Stimulated activated CD8-positive, alpha-beta memory T cell treated with anti-CD3 and anti-CD28 coated beads, Interleukin-7, amount 100 ng/mL, for 1 hour (primary cell): ENCODE measurements at places on chromosomes 6 and 20.

- DNase-seq = no peak
Measured at GRCh38 chr20:7980332-7981046, 39.1 kb downstream of the TMX4 start.

DNA sequence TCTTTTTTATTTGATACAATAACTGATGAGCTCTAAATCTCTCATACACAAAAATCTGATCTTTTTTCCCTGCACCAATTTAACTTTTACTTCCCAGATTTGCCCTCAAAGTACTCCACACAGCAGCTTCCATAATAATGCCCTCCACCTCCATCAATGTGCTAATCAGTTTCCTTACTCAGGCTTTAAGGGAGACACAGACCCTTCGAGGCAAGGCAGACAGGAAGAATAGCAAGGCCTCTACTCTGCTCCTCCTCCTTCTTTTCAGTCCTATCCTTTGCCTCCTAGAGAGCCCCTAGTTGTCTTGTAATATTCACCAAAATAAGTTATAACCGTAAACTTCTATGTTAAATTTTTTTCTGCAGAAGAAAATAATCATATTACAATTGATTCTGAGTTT, 444.9 kb upstream of the RNF217 start:
- no peak for DNase-seq

DNA sequence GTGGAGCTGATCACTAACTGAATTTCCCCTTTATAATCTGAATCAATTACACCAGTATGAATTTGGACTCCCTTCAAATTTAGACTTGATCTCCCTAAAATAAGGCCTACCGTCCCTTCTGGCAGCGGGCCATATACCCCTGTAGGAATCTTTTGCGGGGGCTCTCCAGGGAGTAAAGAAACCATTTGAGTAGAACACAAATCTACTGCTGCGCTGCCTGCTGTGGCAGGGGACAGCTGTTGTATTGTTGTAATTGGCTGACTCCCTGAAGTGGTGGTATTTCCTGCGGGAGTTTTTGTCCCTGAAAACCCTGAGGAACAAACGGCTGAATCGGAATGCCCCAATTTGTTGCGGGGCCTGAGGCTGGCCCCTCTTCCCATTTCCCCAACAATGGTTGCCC, 16.0 kb upstream of the PTCRA start:
- DNase-seq = no peak

DNA sequence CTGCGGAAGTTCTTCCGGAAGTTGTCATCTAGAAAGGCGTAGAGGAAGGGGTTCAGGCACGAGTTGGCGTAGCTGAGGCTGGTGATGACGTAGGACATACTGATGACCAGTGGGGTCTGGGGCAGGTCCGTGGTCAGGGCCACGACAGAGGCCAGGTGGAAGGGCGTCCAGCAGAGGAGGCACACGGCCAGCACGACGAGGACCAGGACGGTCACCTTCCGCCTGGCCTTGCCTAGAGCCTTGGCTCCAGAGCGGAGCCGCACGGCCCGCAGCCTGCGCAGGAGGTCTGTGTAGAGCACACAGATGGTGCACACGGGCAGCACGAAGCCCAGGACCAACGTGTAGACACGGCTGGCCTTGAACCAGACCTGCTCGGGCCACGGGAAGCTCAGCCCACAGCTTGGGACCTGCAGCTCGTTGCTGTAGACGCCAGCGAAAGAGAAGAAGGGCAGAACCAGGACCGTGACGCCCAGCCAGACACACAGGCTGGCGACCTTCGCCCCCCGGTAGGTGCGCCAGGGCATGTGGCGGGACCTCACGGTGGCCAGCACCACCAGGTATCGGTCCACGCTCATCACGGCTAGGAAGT, 1.4 kb downstream of the NPBWR2 start:
- DNase-seq = no peak

DNA sequence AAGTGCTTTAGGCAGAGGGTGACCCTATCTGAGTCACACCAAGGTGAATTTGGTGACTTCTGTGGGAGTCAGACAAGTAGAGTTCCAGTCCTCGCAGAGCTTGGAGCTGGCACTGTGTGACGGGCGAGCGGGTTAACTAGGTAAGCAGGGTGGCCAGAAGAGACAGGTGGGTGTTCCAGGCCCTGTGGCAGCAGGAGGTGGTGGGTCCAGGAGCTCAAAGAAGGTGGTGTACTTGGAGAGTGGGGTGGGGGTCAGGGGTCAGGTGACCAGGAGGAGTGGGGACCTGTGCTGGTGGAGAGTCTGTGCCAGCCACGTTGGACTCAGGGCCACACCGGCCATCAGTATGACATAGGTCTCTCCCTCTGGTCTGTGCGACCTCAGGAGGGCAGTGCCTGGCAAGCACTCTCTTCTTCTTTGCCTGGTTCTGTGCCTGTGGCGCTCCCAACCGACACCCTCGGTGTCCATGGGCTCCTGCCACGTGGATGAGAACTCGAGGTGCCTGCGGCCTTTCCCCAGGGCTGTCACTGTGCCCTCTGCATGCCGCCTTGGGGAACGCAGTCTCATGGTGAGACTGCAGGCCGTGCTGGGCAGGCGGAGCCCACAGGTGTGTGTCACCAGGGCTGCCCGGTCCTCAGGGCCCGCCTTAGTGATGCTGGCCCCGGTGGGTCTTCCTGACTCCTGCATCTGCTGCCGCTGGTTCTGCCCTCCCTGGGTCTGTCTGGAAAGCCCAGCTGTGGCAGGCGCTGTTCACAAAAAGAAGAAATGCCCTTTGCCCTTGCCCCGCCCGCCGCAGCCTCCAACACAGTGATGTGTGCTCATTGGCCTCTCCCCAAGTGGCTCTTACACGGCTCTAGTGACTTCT, 1.6 kb downstream of the MRGBP start:
- no peak for DNase-seq

DNA sequence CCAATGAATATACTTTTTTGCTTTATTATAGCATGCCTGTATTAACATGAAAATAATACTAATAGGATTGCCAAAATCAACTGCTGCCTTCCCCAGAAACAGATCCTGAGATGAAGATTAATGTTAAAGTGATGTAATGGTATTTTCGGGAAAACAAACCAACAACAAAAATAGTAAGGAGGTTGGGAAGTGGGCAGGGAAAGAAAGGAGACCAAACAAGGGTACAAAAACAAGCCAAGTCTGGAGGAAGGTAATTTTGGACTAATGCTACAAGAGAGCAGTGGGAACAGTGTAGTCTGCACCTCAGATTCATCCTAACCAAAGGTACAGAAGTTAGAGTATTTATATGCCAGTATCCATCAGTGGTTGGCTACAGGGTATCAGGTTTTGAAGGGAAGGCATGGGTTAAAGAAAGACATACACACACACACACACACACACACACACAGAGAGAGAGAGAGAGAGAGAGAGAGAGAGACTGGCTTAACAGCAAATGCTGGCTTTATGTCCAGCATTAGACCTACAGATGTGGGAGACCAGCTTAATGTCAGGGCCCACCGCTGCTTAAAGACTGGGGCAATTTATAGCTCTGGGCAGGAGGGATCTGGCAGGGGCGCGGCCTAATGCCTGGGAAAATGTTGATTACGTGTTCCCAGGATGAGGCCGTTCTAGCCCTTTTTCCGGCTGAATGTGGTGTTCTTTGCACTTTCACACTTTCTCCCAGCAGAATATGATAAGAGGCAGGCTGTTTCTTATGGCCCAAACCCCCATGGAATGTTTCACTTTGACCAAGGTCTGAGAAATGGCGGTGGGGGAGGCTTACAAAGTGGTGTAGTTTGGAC, 3.8 kb upstream of the SLC17A1 start:
- no peak for DNase-seq

- DNase-seq = no peak
Measured at GRCh38 chr20:2476742-2477615, 6.4 kb upstream of the SNRPB start.

GRCh38 chr20:23094213-23094896, 8.2 kb upstream of the CD93 start:
- DNase-seq = no peak

- DNase-seq = no peak
Measured at GRCh38 chr6:126628125-126628524, 288.2 kb downstream of the CENPW start.

DNA sequence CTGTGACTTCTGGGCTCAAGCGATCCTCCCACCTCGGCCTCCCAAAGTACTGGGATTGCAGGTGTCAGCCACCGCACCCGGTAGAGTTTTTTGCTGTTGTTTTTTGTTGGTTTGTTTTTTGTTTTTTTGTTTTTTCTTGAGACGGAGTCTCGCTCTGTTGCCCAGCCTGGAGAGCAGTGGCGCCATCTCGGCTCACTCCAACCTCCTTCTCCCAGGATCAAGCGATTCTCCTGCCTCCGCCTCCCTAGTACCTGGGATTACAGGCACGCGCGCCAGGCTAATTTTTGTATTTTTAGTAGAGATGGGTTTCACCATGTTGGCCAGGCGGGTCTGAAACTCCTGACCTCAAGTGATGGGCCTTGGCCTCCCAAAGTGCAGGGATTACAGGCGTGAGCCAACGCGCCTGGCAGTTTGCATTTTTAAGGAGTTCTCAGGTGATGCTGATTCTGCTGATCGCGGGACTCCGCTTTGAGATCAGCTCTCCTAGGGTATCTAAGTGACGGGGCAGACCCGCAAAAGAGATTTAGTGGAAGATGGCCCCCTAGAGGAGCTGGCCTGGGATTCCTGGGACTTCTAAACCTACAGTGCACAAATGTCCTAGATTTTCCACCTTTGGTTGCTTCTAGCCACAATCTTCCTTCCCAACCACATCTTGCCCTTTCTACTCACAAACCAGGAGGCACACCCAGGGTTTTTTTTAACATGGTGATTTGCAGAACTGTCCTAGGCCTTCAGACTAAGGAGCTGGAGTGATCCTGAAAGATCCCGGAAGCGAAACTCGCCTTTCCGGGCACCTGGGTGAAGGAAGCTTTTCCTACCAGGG, 45.2 kb downstream of the DPPA5 start:
- DNase-seq = no peak

DNA sequence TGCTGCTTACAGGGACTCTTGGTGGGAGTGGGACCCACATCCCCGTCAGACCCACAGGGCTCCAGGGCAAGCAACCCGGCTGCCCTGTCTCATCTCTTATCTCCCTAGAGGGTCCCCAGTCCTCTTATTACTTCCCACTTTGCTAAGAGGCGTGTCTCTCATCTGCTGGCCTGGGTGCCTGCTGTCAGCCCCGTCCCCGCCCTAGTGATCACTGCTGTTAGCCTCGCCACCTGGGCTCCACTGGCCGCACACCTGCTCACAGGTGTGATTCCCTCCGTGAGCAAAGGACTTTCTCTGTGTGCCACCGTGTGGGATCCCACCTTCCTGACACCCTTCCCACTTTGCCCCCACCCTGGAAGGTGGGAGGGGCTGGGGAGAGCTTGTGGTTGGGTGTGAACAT, 57.6 kb downstream of the TCP11 start:
- DNase-seq = no peak

DNA sequence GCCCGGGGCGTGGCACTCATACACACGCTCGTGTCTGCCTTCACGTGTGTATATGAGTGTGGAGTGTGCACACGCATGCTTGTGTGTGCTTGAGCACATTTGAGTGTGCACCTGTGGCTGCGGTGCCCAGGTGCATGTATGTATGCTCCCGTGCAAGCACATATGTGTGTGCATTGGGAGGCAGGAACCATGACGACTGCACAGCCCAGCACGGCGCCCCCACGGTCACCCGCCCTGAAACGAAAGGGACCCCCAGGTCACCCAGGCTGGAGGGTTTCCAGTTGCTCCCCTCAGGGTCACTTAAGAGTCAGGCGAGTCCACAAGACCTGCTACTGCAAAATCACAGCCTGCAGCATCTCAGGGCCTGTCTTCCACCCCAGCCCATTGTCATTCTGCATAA, 94.7 kb downstream of the YTHDF1 start:
- no peak for DNase-seq

DNA sequence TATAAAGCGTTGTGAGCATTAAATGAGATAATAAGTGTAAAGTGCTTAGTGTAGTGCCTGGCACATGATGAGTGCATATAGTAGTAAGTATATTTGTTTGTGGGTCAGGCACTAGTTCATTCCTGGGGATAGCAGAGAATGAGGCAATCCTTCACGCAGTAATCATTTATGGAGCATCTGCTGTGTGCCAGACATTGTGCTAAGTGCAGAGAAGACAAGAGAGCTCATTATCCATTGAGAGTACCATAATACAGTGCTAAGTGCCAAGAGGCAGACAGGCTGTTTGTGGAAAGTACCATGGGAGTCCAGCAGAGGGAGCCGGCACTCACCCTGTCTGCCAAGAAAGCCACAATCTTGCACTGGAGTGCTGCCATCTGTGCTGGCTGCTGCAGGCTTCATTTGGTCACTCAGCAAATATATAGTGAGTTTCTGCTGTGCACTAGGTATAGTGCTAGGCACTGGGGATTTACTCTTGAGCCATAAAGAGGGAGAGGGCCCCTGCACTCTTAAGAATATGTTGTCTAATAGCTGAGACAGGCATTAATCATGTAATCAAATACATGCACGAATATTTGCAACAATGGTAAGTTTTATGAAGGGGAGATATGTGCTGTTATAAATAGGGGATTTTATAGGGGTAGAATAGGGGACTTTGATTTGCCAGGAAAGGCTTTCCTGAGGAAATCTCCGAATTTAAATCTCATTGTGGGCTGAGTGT, 12.9 kb upstream of the MROH8 start:
- DNase-seq = peak; percentile 33

DNA sequence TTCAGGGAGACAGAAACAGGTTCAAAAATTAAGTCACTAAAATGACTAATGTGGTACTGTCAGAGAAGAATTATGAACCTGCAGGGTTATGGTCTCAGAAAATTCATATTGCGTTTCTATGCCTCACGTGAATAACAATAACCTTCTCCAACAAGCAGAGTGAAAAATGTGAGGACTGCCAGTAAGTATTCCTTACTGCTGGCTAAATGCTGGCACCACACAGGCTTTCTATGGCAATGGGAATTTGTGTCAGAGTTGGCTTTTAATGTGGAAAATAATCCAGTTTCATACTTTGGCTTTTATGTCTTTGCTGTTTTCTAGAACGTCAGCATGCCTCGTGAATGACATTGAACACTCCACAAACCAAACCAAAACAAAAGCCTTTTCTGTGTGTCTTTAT, 656.0 kb downstream of the KIF16B start:
- no peak for DNase-seq

GRCh38 chr20:63554361-63555278, 661 bp downstream of the FNDC11 start:
- no peak for DNase-seq

DNA sequence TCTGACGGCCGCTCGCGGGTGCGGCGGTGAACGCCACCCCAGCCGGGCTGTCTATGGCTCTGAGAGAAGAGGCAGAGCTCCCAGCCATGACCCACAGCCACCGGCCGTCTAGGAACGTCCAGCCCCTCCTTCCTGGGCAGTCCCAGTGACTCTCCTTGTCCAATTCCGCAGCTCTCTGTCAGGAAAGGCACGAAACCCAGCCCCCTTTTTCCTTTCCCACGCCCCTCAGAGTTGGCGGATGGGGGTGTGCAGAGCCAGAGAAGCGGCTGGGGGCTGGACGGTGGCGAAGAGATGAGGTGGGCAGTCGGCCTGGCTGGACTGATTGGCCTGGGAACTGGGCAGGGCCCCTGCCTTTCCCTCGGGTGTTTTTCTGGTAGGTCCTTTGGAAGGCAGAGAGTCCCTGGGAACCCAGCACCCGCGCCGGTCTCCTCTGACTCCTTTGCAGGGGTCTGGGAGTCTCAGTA, 1.5 kb downstream of the EBF4 start:
- no peak for DNase-seq
